CD8-positive, alpha-beta memory T cell (primary cell): ENCODE measurements at places on chromosomes 2 and 18. TPM values are rescaled to one million over a fixed set of nuclear protein-coding genes. Genes with fewer than 3 reads are reported as not detected.
A peak's percentile ranks its signal among the peaks of the same experiment; 100 is the strongest.

- no peak for DNase-seq
- H3K27me3 ChIP-seq, result no peaks in the 10 kb centered on the region
- H3K4me1 ChIP-seq, result peaks cover 43% of the 10 kb centered on the region
- H3K27ac ChIP-seq, result no peak overlapping the region
- no peaks in the 10 kb centered on the region for H3K36me3 ChIP-seq
Observed at GRCh38 chr2:45888167-45888566, 236.7 kb downstream of the PRKCE start.

- H3K27ac ChIP-seq, result no peak overlapping the region
- H3K36me3 ChIP-seq, result no peaks in the 10 kb centered on the region
- H3K4me3 ChIP-seq, result no peak overlapping the region
- no peaks in the 10 kb centered on the region for H3K27me3 ChIP-seq
- peaks cover 4% of the 10 kb centered on the region for H3K4me1 ChIP-seq
- no peak for DNase-seq
Observed at GRCh38 chr2:32758232-32758631, 130.4 kb downstream of the TTC27 start.

- no peaks in the 10 kb centered on the region for H3K27me3 ChIP-seq
- DNase-seq, result no peak
- H3K4me3 ChIP-seq, result no peak overlapping the region
- no peak overlapping the region for H3K27ac ChIP-seq
Observed at GRCh38 chr2:172639823-172640222, 83.9 kb downstream of the PDK1 start.

ALPI gene
- not detected for total RNA-seq

GRCh38 chr2:159650574-159650973 is 34.2 kb upstream of the BAZ2B start:
- no peaks in the 10 kb centered on the region for H3K36me3 ChIP-seq
- no peak overlapping the region for H3K27ac ChIP-seq
- no peaks in the 10 kb centered on the region for H3K27me3 ChIP-seq
- H3K4me1 ChIP-seq, result no peaks in the 10 kb centered on the region

LYPD6B gene
- not detected for total RNA-seq

DNA sequence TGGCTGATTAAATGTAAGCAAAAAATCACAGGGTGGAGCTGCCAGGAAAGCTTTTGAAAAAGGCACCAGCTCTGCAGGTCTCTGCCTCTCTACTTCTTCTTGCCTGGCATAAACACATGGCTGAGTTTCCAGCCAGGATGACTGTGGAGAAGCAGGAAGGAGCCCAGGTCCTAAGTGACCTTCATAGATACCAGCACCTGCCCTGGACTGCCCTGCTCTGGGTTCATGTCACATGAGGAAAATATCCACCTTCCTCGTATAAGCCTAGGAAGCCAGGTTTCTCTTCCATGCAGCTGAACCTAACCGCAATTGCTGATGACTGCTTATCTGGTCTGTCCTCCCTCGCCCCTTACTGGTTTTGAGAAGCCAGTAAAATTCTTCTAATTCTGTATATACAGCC is 47.8 kb upstream of the CREB1 start:
- H3K27ac ChIP-seq, result no peak overlapping the region
- peaks cover 8% of the 10 kb centered on the region for H3K4me1 ChIP-seq
- DNase-seq, result no peak
- no peak overlapping the region for H3K4me3 ChIP-seq
- H3K27me3 ChIP-seq, result no peaks in the 10 kb centered on the region

BCL2L11 gene
- 40.6 TPM for total RNA-seq

- peaks cover 17% of the 10 kb centered on the region for H3K36me3 ChIP-seq
- H3K4me3 ChIP-seq, result peak overlapping the region; percentile 93
- H3K27me3 ChIP-seq, result no peaks in the 10 kb centered on the region
- peaks cover 42% of the 10 kb centered on the region for H3K4me1 ChIP-seq
- H3K27ac ChIP-seq, result peak overlapping the region; percentile 84
Observed at GRCh38 chr2:157444641-157445040, 752 bp upstream of the CYTIP start.

DNA sequence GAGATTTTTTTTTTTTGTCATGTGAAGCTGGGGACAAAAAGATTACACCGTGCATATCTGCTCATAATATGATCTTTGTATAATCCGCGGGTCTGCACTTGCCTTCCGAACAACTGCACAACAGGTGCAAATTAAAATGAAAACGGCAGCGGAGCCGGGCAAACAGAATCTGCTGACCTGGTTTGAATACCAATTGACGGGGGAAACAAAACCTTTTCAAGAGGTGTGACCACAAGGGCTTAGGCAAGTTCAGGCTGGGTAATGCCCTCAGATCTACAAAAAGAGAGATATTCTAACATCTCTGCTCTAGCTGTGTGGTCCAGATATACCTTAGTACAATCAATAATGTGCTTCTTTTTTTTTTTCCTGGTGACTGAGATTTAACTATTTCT is 88.5 kb downstream of the ZEB2 start:
- no peak for DNase-seq
- peak overlapping the region; percentile 30 for H3K27ac ChIP-seq
- H3K36me3 ChIP-seq, result no peaks in the 10 kb centered on the region
- no peaks in the 10 kb centered on the region for H3K4me1 ChIP-seq
- no peak overlapping the region for H3K4me3 ChIP-seq

DNA sequence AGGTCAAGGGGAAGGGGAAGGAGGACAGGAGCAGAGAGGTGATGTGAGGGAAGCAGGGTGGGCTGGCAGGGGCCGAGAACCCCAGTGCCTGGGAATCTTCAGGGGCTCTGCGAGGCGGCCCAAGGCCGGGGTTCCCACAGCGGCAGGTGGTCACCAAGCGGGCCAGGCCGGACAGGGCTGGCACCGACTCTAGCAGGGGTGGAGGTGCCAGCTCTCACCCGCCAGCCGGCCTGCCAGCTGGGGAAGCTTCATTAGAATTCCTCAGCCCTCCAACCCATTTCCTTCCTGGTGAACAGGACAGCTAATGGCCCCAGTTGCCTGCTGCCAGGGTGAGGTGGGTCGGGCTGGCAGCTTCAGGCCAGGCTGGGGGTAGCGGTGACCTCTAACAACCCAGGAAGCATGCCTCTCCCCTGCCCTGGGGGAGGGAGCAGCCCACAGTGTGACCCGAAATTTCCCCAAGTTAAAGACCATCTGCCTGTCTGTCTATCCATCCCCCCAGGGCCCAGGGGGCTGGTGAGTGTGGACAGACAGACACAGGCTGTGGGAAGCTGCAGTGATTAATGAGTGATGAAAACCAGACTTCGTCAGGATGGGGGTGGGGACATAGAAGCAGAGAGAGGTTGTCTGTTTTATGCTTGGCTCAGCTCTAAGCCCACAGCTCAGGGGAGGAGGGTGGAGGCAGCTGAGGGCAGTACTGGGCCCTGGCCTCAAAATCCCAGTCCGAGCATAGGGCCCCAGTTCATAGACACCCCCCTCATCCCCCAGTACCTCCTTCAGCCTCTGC is 144.1 kb downstream of the ZFP36L2 start:
- H3K27ac ChIP-seq, result no peak overlapping the region
- peaks cover 5% of the 10 kb centered on the region for H3K4me1 ChIP-seq
- no peaks in the 10 kb centered on the region for H3K27me3 ChIP-seq
- DNase-seq, result no peak

DNA sequence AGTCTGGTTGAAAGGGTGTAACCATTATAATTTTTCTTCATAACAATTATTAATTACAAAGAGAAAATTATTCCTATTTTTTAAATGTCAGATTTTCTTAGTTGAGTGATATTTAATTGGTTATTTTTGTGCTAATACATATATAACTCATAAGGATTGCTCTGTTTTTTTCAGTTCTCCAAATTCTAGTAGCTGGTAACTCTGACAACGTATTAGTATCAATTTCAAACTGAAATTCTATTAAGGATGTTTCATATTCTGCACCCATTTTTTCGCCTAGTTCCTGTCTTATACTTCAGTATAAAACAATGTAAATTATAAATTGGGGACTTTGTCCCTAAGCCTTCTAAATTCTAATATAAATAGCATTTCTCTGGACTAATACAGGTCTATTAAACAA is 81.0 kb downstream of the R3HDM1 start:
- H3K4me1 ChIP-seq, result no peaks in the 10 kb centered on the region
- no peak overlapping the region for H3K4me3 ChIP-seq
- no peaks in the 10 kb centered on the region for H3K27me3 ChIP-seq
- no peak overlapping the region for H3K27ac ChIP-seq
- no peaks in the 10 kb centered on the region for H3K36me3 ChIP-seq

TBC1D8 gene
- 0.55 TPM for total RNA-seq

- no peak for DNase-seq
- H3K27me3 ChIP-seq, result peaks cover 30% of the 10 kb centered on the region
- no peaks in the 10 kb centered on the region for H3K36me3 ChIP-seq
- H3K4me3 ChIP-seq, result no peak overlapping the region
- no peak overlapping the region for H3K27ac ChIP-seq
Observed at GRCh38 chr2:218863021-218863520, 3.5 kb downstream of the WNT6 start.

- DNase-seq, result no peak
- H3K36me3 ChIP-seq, result no peaks in the 10 kb centered on the region
- no peak overlapping the region for H3K4me3 ChIP-seq
- no peak overlapping the region for H3K27ac ChIP-seq
Observed at GRCh38 chr2:23120161-23120560, 264.8 kb upstream of the KLHL29 start.

- no peak for DNase-seq
- H3K4me3 ChIP-seq, result no peak overlapping the region
- H3K27me3 ChIP-seq, result no peaks in the 10 kb centered on the region
- H3K36me3 ChIP-seq, result no peaks in the 10 kb centered on the region
- no peaks in the 10 kb centered on the region for H3K4me1 ChIP-seq
- H3K27ac ChIP-seq, result no peak overlapping the region
Observed at GRCh38 chr2:221673248-221673647, 101.1 kb upstream of the EPHA4 start.

GRCh38 chr2:180240774-180241173 is 233.7 kb upstream of the CWC22 start:
- no peak overlapping the region for H3K27ac ChIP-seq
- DNase-seq, result no peak
- no peaks in the 10 kb centered on the region for H3K27me3 ChIP-seq
- no peaks in the 10 kb centered on the region for H3K36me3 ChIP-seq
- H3K4me3 ChIP-seq, result no peak overlapping the region
- H3K4me1 ChIP-seq, result no peaks in the 10 kb centered on the region

DNA sequence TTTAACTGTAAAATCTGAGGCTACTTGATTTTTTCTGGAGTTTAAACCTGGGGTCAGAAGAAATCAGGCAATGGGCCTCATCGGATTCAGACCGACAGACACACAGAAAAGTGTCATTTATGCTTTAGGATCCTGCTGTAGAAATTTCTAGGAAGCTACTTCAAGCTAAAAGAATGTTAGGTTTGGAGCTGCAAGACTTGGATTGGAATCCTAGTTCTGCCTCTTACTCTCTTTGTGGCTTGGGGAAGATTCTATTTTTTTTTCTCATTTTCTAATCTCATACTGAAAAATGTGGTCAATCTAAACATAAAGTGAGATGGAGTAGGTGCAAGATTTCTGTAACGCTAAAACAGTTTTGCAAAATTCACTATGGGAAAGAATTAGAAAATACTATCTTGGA is 48.8 kb upstream of the KCNE4 start:
- H3K4me1 ChIP-seq, result no peaks in the 10 kb centered on the region
- no peaks in the 10 kb centered on the region for H3K36me3 ChIP-seq
- DNase-seq, result no peak

COBLL1 gene
- total RNA-seq, result not detected

DNA sequence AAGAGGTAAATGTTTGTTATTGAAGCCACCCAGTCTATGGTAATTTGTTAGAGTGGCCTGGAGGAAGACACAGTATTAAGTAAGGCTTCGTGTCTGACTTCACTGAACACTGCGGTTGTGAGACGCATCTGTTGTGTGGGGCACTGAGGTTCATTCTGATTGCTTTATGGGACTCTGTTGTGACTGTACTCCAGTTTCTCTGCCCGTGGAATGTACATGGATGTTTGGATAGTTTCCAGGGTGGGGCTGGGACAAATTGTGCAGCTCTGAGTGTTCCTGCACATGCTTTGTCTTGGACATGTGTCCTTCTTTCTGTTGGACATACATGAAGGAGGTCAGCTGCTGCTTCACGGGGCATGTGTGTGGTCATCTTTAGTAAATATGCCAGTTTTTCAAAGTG is 58.6 kb downstream of the ODC1 start:
- no peaks in the 10 kb centered on the region for H3K36me3 ChIP-seq
- H3K4me3 ChIP-seq, result no peak overlapping the region
- H3K27ac ChIP-seq, result no peak overlapping the region
- no peak for DNase-seq
- peaks cover 34% of the 10 kb centered on the region for H3K4me1 ChIP-seq

DNA sequence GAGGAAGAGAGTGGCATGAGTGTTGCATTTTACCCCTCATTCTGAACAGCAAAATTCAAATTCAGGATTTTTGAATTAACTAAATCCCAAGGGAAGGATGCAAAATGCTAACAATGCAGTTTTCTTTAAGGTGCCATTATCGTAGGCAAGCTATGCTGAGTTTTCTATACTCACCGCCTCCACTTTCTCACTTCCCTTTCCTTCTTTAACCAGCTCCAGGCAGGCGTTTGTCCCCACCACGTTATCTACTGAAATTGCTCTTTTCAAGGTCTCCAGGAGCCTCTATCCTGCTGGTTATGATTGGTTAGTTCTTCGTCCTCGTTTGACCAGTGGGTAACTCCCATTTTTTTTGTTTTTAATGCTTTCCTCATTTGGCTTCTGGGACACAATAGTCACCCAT is 1.8 kb upstream of the CPO start:
- H3K27me3 ChIP-seq, result no peaks in the 10 kb centered on the region
- DNase-seq, result no peak
- no peaks in the 10 kb centered on the region for H3K36me3 ChIP-seq
- no peak overlapping the region for H3K27ac ChIP-seq
- H3K4me3 ChIP-seq, result no peak overlapping the region
- H3K4me1 ChIP-seq, result no peaks in the 10 kb centered on the region

DLX1 gene
- total RNA-seq, result not detected

- H3K4me3 ChIP-seq, result no peak overlapping the region
- no peaks in the 10 kb centered on the region for H3K27me3 ChIP-seq
- no peaks in the 10 kb centered on the region for H3K36me3 ChIP-seq
- no peak overlapping the region for H3K27ac ChIP-seq
- no peak for DNase-seq
Observed at GRCh38 chr2:231765496-231765929, 15.6 kb downstream of the PDE6D start.

RTP5 gene
- total RNA-seq, result 0.18 TPM

DNA sequence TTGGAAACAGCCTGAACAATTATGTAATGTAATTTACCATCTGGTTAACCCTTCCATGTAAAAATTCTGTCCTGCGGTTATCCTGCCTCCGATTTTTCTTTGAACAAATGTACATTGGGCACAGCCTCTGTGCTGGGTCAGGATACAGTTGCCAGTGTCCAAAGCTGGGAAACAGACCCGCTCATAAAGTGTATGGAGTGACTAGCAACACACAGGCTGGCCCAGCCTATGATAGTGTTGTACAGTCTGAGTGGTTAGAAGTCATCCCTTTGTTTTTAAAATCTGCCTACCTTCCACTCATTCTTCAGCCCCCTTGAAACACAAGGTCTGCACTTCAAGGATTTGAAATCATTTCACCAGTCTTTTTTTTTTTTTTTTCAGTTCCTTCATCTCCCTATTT is 50.1 kb downstream of the FEZ2 start:
- H3K4me1 ChIP-seq, result peaks cover 4% of the 10 kb centered on the region
- DNase-seq, result no peak
- H3K27ac ChIP-seq, result no peak overlapping the region
- no peak overlapping the region for H3K4me3 ChIP-seq

CYP27C1 gene
- total RNA-seq, result not detected

- no peak overlapping the region for H3K27ac ChIP-seq
- no peaks in the 10 kb centered on the region for H3K4me1 ChIP-seq
- no peaks in the 10 kb centered on the region for H3K36me3 ChIP-seq
- no peak for DNase-seq
- no peaks in the 10 kb centered on the region for H3K27me3 ChIP-seq
- H3K4me3 ChIP-seq, result no peak overlapping the region
Observed at GRCh38 chr2:43309935-43310334, 83.5 kb upstream of the ZFP36L2 start.

- no peak overlapping the region for H3K27ac ChIP-seq
- no peaks in the 10 kb centered on the region for H3K27me3 ChIP-seq
- H3K4me3 ChIP-seq, result no peak overlapping the region
- no peak for DNase-seq
Observed at GRCh38 chr2:163888591-163888990, 152.8 kb upstream of the FIGN start.
